Activated CD4-positive, alpha-beta T cell treated with anti-CD3 and anti-CD28 coated beads, Interleukin-2, amount 10 ng/mL, durations not matched to agents 7 days and 5 days (primary cell): ENCODE measurements at places on chromosomes 11 and 22. TPM values are rescaled to one million over a fixed set of nuclear protein-coding genes. Genes with fewer than 3 reads are reported as not detected.

RPS19BP1 gene
- 51.8 TPM for total RNA-seq

RNF121 gene
- 23.8 TPM for total RNA-seq

DEUP1 gene
- not detected for total RNA-seq

GGTLC2 gene
- total RNA-seq = not detected

IL10RA gene
- 187 TPM for total RNA-seq

PGA4 gene
- total RNA-seq = not detected

NOX4 gene
- not detected for total RNA-seq

SPDYC gene
- not detected for total RNA-seq

CRYBB1 gene
- not detected for total RNA-seq

SCGB1C1 gene
- not detected for total RNA-seq

UPK3A gene
- not detected for total RNA-seq

WT1 gene
- not detected for total RNA-seq

ARVCF gene
- 1.2 TPM for total RNA-seq

ADM gene
- total RNA-seq = 0.27 TPM

OR8J3 gene
- total RNA-seq = not detected

SAA1 gene
- total RNA-seq = not detected

PLAAT5 gene
- total RNA-seq = not detected

B3GAT3 gene
- 63.4 TPM for total RNA-seq

FAM227A gene
- 0.02 TPM for total RNA-seq

VSIG10L2 gene
- total RNA-seq = not detected

C11orf42 gene
- not detected for total RNA-seq

CDON gene
- 3.4 TPM for total RNA-seq

SCGB2A2 gene
- not detected for total RNA-seq

P2RY2 gene
- total RNA-seq = not detected

TNRC6B gene
- total RNA-seq = 65.2 TPM

CARD10 gene
- total RNA-seq = not detected

GAL3ST3 gene
- total RNA-seq = not detected

MISFA gene
- 0.67 TPM for total RNA-seq
